HCT116 (cell line): ENCODE measurements at places on chromosomes 4 and X. TPM values are rescaled to one million over a fixed set of nuclear protein-coding genes. Genes with fewer than 3 reads are reported as not detected.

Gene HOPX
- 0.42 TPM for total RNA-seq

GRCh38 chr4:186201535-186202230 is 10.3 kb downstream of the CYP4V2 start:
- H3K4me1 ChIP-seq, result no peaks in the 10 kb centered on the region; the same call in 1 of the 2 replicates
- no peak overlapping the region for H3K4me3 ChIP-seq
- peak; percentile 66 for DNase-seq
- H3K36me3 ChIP-seq, result no peaks in the 10 kb centered on the region
- no peaks in the 10 kb centered on the region for H3K27me3 ChIP-seq
- no peak overlapping the region for H3K27ac ChIP-seq

Gene SUPT20HL2
- total RNA-seq, result not detected

DNA sequence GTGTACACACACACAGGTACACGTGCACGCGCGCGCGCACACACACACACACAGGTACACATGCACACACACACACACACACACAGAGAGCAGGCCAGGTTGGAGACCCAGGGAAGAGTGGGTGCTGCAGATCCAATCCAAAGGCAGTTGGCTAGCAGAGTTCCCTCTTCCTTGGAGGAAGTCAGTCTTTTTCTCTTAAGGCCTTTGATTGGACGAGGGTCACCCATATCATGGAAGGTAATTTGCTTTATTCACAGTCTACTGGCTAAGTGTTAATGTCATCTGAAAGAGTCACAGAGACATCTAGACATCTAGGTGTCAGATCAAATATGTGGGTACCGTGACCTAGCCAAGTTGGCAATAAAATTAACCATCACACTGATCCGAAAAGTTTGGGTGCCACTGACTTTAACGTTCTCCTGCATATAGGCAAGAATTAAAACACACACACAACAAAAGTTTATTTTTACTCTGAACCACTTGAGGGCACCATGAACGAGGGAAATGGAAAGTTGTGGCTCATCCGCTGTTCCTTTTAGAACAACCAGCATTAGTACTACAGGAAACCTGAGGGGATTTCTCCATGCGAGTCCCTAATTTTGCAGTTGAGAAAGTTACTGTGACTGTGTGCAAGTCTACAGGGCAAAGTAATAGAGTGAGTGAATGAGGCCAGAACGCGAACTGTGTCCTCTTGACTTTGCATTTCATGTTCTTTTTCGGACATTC is 66.0 kb upstream of the STOX2 start:
- no peaks in the 10 kb centered on the region for H3K4me1 ChIP-seq
- H3K27ac ChIP-seq, result no peak overlapping the region
- no peak for DNase-seq
- H3K36me3 ChIP-seq, result no peaks in the 10 kb centered on the region
- no peak overlapping the region for H3K4me3 ChIP-seq

DNA sequence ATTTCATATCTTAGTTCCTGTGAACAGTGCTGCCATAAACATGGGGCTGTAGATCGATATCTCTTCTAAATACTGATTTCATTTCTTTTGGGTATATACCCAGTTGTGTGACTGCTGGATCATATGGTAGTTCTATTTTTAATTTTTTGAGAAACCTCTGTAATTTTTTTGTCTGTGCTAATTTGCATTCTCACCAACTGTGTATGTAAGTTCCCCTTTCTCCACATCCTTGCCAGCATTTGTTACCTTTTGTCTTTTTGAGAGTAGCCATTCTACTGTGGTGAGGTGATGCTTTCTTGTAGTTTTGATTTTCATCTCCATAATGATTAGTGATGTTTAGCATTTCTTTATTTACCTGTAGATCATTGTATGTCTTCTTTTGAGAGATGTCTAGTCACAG is 2086.5 kb upstream of the TENM3 start:
- no peaks in the 10 kb centered on the region for H3K4me1 ChIP-seq
- H3K27me3 ChIP-seq, result no peaks in the 10 kb centered on the region
- no peak overlapping the region for H3K27ac ChIP-seq

DNA sequence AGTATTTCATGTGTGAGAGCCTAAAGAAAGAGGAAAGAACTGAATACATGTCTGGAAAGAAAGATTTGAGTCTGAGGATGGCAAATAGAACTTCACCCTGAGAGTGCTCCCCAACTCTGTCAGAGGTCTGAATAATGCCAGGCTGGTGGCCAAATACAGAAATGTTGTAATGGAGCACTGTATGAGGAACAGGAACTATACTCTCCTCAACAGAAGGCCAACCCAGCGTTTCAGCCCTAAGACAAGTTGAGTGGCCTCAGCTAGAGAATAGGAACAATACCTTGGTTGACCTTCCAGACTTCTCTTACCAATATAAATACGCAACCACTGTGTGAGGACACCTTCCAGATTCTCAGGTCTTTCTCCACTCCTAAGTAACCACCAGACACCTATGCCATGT is 94.5 kb upstream of the STIM2 start:
- no peaks in the 10 kb centered on the region for H3K27me3 ChIP-seq
- H3K27ac ChIP-seq, result no peak overlapping the region
- no peak for DNase-seq
- no peak overlapping the region for H3K4me3 ChIP-seq
- H3K4me1 ChIP-seq, result peaks cover 10% of the 10 kb centered on the region; the same call in 1 of the 2 replicates
- no peaks in the 10 kb centered on the region for H3K36me3 ChIP-seq

DNA sequence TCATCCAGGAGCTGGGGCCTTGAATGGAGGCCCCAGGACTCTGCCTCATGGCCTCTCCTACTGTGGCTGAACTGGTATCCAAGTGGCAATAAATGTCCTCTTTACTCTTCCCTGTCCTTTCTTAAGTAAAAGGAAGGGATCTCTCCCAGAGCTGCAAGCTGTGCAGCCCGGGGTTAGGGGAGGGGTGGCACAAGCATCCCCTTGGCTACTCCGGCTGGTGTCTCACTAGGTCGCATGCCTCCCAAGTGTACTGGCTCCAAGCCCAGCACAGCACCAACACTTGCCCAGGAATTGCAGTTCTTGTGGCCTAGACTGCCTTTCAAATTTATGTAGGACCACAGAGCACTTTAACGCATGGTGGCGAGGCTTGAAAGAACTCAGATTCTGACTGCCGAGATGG is 44.7 kb upstream of the MED14 start:
- no peaks in the 10 kb centered on the region for H3K27me3 ChIP-seq
- no peak overlapping the region for H3K27ac ChIP-seq
- H3K4me1 ChIP-seq, result 0 out of 2 replicates have a peak, but pooled peaks cover 3% of the 10 kb centered on the region
- DNase-seq, result no peak

GRCh38 chr4:108527723-108528122 is 92.7 kb upstream of the RPL34 start:
- no peaks in the 10 kb centered on the region; the same call in 1 of the 2 replicates for H3K27me3 ChIP-seq
- H3K36me3 ChIP-seq, result no peaks in the 10 kb centered on the region
- no peak for DNase-seq
- no peak overlapping the region for H3K4me3 ChIP-seq

DNA sequence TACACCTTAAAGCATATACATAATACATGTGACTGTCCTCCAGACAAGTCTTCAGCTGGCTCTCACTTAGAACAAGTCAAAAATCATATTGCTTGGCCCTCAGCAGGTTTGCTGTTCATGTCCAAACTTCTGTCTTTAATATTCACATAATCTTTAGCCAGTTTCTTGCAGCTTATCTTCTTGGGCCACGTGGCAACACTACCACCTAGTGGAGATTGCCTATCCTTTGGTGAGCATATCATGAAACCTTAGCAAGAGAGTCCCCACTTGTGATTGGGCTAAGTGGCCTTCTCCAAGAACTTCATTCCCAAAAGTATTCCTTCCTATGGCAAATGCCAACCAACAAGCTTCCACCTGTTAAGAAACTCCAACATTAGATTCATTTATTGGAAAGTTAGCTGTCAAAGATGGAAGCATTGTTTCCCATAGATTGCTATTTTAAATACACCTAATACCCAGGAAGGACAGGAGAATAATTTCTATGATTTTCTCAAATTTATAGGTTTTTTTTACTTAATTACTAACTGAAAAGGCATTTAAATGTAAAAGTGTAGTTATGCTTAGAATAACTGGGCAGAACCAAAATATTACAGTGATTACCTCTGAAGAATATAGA is 231.9 kb upstream of the INTU start:
- peak; percentile 73 for DNase-seq
- H3K36me3 ChIP-seq, result no peaks in the 10 kb centered on the region
- no peaks in the 10 kb centered on the region for H3K27me3 ChIP-seq
- no peaks in the 10 kb centered on the region for H3K4me1 ChIP-seq
- H3K4me3 ChIP-seq, result no peak overlapping the region

- H3K27ac ChIP-seq, result no peak overlapping the region
- DNase-seq, result no peak
- H3K4me3 ChIP-seq, result no peak overlapping the region
Observed at GRCh38 chr4:20391198-20391597, 139.5 kb downstream of the SLIT2 start.

- no peaks in the 10 kb centered on the region for H3K36me3 ChIP-seq
- no peak overlapping the region for H3K4me3 ChIP-seq
- peaks cover 21% of the 10 kb centered on the region; the same call in 1 of the 2 replicates for H3K27me3 ChIP-seq
- DNase-seq, result no peak
- no peak overlapping the region for H3K27ac ChIP-seq
- no peaks in the 10 kb centered on the region; the same call in 1 of the 2 replicates for H3K4me1 ChIP-seq
Observed at GRCh38 chr4:1133033-1133432, 19.7 kb upstream of the RNF212 start.

Gene DRD5
- not detected for total RNA-seq

GRCh38 chrX:9677098-9677739 is 88.4 kb downstream of the GPR143 start:
- DNase-seq, result no peak
- H3K36me3 ChIP-seq, result no peaks in the 10 kb centered on the region
- H3K4me3 ChIP-seq, result no peak overlapping the region

DNA sequence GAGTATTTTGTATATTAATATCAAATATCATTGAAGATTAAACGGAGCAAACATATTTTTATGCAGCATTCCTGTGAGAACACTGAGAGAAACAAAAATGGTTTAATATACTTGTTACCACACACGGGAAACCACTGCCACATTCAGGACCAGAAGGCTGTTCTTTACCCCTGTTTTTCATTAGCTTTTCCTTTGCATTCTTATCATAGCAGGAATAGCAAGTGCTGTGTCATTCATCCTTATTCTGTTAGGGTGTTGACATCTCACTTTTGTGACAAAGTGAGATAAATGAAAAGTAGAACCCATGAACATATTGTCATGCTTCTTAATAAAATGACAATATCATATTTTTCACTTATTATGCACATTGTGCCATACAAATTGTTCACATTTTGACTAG is 212.4 kb upstream of the NDST4 start:
- H3K4me1 ChIP-seq, result no peaks in the 10 kb centered on the region
- no peak for DNase-seq
- no peaks in the 10 kb centered on the region for H3K36me3 ChIP-seq
- H3K27ac ChIP-seq, result no peak overlapping the region
- no peak overlapping the region for H3K4me3 ChIP-seq

DNA sequence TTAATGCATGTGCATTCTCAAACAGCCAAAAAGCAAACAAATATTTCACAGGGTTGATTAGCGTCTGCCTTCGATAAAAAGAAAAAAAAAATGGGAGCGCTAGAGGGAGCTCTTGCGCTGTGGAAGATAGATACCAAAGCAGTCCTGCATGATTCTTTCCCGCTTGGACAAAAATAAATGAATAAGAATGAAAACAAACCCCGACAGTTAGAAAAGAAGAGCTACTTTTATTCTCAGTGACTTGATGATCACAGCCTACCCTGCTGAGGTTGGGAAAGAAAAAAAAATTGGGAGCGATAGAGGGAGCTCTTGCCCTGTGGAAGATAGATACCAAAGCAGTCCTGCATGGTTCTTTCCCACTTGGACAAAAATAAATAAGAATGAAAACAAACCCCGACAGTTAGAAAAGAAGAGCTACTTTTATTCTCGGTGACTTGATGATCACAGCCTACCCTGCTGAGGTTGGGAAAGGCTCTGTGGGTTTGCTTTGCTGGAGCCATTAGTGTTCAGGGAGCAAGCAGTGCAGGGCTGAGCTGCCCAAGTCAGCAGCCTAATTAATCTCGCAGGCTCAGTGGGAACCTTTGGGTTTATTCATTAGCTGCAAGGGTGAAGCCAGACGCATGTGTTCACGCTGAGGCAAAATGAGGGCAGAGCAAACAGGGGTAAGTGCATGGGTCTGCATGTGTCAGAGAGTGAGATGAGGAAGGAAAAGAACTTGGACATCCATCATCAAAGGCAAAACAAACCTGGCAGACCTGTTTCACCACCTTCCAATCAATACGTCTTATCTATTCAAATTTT is 249.3 kb upstream of the PRKX start:
- DNase-seq, result no peak
- no peak overlapping the region for H3K4me3 ChIP-seq
- no peaks in the 10 kb centered on the region for H3K36me3 ChIP-seq

Gene DMP1
- total RNA-seq, result not detected

DNA sequence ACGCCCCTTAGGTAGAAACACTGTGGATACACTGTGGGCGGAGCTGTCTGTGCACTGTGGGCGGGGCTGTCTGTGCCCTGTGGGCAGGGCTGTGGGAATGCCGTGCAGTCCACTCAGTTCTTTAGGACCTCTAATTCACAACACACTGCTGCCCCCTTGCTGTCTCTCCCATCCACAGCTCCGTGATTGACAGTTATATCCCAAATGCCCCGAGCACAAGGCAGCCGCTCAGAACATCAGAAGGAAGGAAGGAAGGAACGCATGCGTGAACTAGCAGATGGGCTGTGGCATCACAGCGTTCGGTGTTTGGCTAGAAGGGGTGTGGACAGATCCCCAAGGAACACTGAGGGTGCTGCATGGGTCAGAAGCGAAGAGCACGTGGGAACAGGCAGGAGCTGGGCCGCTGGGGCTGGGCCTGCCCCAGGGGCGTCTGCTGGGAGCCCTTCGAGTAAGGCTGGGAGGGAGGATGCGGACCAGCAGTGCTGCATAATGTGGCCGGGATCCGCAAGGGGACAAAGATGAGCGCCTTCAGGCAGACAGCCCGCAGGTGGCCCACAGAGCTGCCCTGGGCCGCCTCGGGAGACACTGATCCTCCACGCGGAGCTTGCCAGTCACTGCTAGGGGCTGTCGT is 29.8 kb downstream of the ACOX3 start:
- H3K4me3 ChIP-seq, result no peak overlapping the region
- peak; percentile 81 for DNase-seq
- H3K36me3 ChIP-seq, result peaks cover 10% of the 10 kb centered on the region

- no peaks in the 10 kb centered on the region for H3K36me3 ChIP-seq
- no peak for DNase-seq
- no peak overlapping the region for H3K4me3 ChIP-seq
Observed at GRCh38 chr4:188198982-188199792, 59.9 kb downstream of the TRIML1 start.

DNA sequence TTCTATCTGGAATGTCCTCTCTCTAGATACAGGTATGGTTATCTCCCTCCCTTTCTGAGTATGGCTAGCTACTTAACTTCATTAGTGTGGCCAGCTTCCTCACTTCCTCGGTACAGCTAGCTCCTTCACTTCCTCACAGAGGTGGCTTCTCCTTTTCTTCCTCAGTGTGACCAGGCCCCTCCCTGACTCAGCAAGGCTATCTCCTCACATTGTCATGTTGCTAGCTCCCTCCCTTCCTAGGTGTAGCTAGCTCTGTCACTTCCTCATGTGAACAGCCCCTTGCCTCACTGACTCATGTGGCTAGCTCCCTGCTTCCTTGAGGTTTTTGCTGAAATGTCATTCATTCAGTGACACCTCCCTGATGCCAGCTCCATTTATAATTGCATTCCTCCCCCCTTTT is 67.3 kb upstream of the DDIT4L start:
- DNase-seq, result peak; percentile 16
- no peak overlapping the region for H3K4me3 ChIP-seq
- no peaks in the 10 kb centered on the region for H3K27me3 ChIP-seq
- no peaks in the 10 kb centered on the region for H3K36me3 ChIP-seq
- no peak overlapping the region for H3K27ac ChIP-seq

- peak; percentile 54 for DNase-seq
- no peak overlapping the region for H3K27ac ChIP-seq
- H3K4me1 ChIP-seq, result no peaks in the 10 kb centered on the region
- no peaks in the 10 kb centered on the region for H3K27me3 ChIP-seq
Observed at GRCh38 chr4:107913283-107913899, 18.0 kb upstream of the CYP2U1 start.
